ENCODE measurements at places on chromosomes 5 and 9.
A peak's percentile ranks its signal among the peaks of the same experiment; 100 is the strongest.

GRCh38 chr5:8633696-8634095 lies 764.7 kb downstream of the MTRR start:
- DNase-seq: no peak

GRCh38 chr5:97149709-97150108 lies 7.3 kb upstream of the LIX1 start:
- DNase-seq: no peak

- DNase-seq: no peak
These were observed 96.1 kb upstream of the RAPGEF1 start for GRCh38 chr9:131836021-131836420.

- no peak for DNase-seq
These were observed 202.1 kb downstream of the FBXL7 start for GRCh38 chr5:15702102-15702501.

GRCh38 chr9:18673179-18673578 lies 199.2 kb downstream of the ADAMTSL1 start:
- peak; percentile 12 for DNase-seq

DNA sequence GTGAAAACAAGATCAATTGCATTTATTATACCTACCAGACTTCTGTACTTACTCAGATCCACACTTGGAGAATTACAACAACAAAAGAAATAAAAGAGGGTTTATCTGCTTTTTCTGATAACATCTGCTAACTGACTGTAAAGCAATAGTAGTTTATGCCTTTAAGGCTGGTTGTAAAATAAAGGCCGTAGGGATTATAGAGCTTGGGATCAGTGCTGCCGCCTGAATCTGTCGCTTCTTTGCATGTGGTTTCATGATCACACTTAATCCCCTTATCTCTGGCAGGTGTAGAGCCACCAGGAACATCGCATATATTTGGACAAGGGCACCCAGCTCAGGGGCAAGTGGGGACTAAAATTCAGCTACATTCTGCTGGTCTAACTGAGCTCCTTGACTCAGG lies 146.7 kb downstream of the CCDC192 start:
- DNase-seq: no peak

GRCh38 chr5:162128117-162128516 lies 60.5 kb downstream of the GABRG2 start:
- no peak for DNase-seq

DNA sequence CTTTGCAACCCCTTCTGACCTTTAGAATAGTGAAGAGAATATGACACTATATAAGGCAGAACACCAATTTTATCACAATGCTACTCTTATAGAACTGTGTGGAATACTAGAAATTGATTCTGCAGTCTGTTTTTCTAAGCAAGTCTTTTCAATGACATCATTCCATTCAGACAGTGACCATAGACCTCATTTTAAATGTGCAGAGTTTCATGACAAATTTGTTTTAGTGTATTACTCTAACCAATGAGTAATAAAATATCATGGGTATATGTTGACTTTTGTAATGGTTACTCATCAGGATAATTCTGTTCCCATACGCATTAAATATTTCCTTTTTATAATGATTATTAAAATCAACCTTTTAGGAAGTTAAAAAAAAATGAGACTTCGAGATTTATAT lies 219.9 kb downstream of the COX7C start:
- DNase-seq: no peak

DNA sequence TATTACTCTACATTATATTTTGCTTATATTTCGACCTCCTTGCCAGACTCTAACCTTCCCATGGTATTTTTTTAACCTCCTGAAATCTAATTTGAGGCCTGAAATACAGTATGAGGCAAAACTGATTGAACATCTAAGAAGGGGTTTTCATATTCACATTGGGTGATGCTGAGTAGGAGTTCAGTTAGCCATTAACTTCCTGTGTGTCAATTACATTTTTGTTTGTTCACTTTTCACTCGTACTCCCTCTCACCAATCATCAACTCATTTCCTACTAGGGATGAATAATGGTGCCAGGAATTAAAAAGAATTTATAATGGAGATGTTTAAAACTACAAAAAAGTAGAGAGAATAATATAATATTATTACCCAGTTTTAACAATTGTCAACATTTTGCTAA lies 27.6 kb upstream of the GLRA1 start:
- DNase-seq: no peak

DNA sequence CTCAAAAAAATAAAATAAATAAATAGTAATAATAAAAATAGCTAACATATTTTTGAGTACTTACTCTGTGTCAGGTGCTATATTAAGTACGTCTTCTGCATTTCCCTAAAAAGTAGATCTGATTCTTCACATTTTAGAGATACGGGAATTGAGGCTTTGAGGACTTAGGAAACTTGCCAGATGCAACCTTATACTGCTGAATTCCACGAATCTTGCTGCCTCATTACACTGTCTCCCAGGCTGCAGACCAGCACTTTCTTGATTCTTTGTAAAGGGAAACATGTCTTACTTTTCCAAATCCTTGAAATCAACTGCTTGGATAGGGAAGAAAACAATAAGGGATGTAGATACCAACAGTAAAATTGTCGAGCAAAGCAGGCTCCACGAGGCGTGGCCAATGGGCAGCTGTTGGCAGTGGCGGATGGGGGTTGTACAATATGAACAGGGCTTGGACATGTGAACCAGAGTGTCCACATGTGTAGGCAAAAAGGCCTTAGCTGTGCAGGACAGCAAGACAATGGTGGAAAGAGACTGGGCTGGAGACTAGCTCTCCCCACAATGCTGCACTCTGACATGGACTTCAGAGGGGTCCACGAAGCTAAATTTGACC lies 124.3 kb upstream of the RAI14 start:
- no peak for DNase-seq

DNA sequence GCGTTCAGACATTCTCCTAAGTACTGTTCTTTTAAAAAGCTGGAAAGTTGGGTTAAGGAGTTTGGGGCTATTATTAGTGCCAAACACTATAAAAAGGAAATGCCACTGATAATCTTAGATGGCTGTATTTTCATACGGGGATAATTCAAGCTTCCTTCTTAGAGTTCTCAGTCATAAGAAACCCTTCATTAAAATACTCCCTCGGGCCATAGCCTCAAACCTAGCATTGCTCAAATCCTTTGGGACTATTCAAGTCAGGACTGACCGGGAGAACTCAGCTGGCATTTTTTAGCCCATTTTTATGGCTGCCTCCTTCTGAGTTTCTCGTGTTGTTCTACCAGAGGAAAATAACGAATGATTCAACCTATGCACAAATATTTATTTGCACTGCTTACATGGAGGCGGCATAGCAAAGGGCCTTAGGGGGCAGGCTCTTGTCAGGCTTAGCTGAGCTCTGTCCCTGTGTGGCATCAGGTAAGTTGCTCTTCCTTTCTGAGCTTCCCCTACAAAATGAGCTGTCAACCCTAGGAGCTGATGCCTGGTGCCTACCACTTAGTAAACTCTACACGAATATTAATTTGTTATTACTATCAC lies 33.5 kb upstream of the ADAM19 start:
- DNase-seq: no peak

GRCh38 chr9:91146391-91147019 lies 215.2 kb downstream of the AUH start:
- no peak for DNase-seq

- DNase-seq: peak; percentile 22
These were observed 46.2 kb downstream of the PCA3 start for GRCh38 chr9:76810377-76810957.

- DNase-seq: no peak
These were observed 132.2 kb downstream of the EBF1 start for GRCh38 chr5:158967541-158967940.

DNA sequence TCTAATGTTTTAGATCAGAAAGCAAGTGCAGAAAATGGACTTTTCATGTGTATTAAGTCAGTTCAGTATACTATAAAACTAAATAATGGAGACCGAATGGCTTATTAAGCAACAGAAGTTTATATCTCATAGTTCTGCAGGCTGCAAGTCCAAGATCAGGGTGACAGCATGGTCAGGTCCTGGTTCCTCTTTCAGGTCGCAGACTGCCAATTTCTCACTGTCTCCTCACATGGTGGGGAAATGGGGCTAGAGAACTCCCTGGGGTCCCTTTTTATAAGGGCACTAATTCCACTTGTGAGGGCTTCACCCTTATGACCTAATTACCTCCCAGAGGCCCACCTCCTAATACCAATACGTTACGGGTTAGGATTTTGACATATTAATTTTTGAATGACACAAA lies 48.7 kb downstream of the RICTOR start:
- no peak for DNase-seq

DNA sequence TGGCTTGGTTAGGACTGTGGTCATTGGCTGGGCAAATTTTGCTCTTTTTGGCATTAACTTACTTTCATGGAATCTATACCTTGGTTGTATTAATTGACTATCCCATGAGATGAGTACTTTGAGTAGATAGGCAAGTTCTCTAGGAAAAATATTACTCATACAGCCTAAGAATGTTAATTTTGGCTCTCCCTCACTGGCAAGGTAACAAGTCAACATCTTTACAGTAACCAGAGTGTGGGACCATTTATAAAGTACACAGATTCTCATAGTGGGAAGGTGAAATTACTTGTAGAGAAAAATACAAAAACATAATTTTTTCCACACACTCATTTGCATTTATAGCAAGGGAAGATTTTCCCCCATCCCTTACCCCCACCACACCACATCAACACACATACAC lies 154.6 kb upstream of the ZNF608 start:
- DNase-seq: no peak

DNA sequence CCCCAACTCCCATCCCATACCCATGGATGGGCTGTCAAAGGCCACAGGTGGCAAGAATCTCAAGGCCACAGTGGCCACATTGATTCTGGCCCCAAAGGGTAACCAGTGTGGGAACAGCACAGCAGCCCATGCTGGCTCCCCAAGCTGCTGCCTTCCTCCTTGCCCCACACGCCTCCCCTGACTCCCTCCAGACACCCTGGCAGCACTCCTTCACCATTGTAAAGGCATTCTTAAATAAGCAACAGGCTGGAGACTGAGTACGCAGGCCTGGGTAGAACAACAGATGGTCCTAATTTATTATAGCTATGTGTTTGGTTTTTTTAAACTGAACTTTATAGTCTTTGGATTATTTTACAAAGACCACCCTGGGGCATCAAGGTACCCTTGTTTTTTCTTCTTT lies 158.8 kb downstream of the TSSK1B start:
- DNase-seq: no peak

- no peak for DNase-seq
These were observed 88.6 kb downstream of the LMX1B start for GRCh38 chr9:126702151-126703001.

DNA sequence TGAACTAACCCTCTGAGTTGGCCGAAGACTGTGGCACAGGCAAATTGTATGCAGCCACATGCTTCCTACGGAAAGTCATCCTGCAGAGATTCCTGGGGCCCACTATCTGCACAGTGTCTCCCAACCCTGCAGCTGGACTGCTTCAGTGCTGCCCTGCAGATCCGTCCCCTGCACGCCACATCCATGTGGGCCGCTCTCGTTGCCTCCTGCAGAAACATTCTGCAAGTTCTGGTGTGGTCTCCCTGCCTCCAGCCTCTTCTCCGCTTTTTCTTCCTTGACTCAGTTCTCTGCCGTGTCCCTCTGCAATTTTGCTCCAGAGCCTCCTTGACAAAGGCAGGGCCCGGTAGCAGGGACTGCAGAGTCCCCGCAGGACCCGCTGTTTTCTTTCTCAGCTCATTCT lies 249.0 kb downstream of the AOPEP start:
- DNase-seq: no peak

DNA sequence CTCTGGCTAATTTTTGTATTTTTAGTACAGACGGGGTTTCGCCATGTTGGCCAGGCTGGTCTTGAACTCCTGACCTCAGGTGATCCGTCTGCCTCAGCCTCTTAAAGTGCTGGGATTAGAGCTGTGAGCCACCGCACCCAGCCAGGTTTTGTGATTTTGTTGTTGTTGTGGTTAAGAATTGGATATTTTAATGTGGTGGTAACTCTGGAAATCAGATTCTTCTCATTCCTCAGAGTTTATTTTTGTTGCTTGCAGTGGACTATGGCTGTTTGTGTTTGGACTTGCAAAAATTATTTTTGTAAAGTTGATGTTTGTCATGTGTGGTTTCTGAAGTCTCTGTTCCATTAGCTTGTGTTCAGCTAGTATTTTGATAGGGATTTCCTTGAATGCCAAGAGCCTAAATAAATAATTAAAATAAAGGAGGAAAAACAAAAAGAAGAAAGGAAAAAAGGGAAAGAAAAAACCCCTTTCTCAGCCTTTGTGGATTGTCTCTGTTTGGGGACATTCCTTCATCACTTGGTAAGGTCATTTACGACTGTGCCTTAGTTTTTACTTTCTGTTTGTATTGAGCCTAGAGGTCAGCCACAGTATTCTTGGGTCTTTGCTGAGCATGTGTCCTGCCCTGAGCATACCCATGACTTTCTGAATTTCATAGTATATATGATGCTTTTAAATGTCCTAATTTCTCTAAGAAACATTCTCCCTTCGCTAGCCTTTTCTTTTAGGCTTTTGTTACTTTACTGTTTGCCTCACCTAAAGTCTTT lies 37.3 kb downstream of the PBX3 start:
- no peak for DNase-seq

DNA sequence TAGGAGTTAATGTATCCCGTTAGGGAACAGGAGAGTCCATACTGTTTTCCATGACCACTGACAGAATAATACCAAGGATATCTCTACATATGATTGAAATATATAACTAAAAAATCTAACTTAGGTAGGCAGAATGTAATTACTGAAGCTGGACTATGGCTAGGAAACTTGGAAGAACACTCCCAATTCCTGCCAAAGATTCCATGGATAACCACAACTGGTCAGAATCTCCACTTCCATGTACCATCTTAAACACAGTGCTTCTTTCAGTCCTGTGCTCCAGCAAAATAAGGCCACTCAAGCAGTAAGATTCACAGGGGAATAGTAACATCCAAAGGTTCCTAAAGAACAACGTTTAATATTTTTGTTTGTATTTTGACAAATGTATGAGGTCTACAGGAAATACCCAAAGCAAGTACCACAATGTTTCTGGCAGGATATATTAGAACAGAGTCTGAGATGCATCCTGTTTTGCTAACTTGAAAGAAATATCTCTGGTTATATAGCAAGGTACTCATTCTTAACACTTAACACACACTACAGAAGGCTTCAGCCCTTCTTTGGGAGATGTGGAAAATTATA lies 295.0 kb downstream of the ADAMTS6 start:
- DNase-seq: no peak

GRCh38 chr5:109247986-109248385 lies 161.8 kb downstream of the PJA2 start:
- DNase-seq: no peak

DNA sequence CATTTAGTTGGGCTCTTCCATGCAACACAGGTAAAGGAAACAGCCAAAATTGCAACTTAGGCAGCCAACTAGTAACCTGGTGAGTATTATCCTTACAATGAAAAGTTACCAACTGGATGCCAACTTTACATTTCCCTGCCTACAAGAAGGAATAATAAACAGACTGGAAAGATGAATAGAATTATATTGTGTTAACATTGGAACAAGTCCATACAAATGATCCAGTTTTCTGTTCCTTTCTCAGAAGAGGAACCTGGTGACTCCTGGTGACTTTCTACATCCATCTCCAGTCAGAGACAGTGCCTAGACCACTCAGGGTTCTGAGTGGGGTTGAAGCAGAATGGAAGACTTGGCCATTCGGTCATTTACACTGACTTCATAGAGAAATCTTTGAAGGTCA lies 20.6 kb downstream of the MARCHF3 start:
- no peak for DNase-seq

GRCh38 chr5:66207800-66208561 lies 63.9 kb downstream of the SREK1 start:
- no peak for DNase-seq
